ENCODE measurements at places on chromosomes 6 and 20. TPM values are rescaled to one million over a fixed set of nuclear protein-coding genes. Genes with fewer than 3 reads are reported as not detected.

CNR1 gene
- under 0.01 TPM for total RNA-seq

SLPI gene
- total RNA-seq, result 854 TPM

DDO gene
- total RNA-seq, result not detected

CD109 gene
- 27.4 TPM for total RNA-seq

POU5F1 gene
- total RNA-seq, result 1.3 TPM

KIAA0408 gene
- total RNA-seq, result not detected

PSORS1C1 gene
- total RNA-seq, result 6.3 TPM

GFRAL gene
- total RNA-seq, result not detected

SYCP2L gene
- total RNA-seq, result 0.26 TPM

ARHGAP40 gene
- 1.1 TPM for total RNA-seq

TM9SF4 gene
- total RNA-seq, result 19.0 TPM

SLC22A2 gene
- not detected for total RNA-seq

CSTF1 gene
- total RNA-seq, result 22.4 TPM

MYLK4 gene
- total RNA-seq, result 0.13 TPM

EYA4 gene
- total RNA-seq, result 9.7 TPM

SASH1 gene
- 9.0 TPM for total RNA-seq

B3GAT2 gene
- under 0.01 TPM for total RNA-seq

PACRG gene
- total RNA-seq, result under 0.01 TPM

ADGRG6 gene
- total RNA-seq, result 20.1 TPM

ADGRF1 gene
- 5.5 TPM for total RNA-seq

NKX2-4 gene
- not detected for total RNA-seq

ZNF311 gene
- total RNA-seq, result 3.8 TPM

CHRNA4 gene
- total RNA-seq, result not detected

CHMP4B gene
- total RNA-seq, result 48.5 TPM

HLA-DQB1 gene
- total RNA-seq, result not detected

SNPH gene
- total RNA-seq, result 1.8 TPM

ADTRP gene
- 17.6 TPM for total RNA-seq

RPP40 gene
- total RNA-seq, result 10.3 TPM

HMGN3 gene
- 14.2 TPM for total RNA-seq

PRDM13 gene
- total RNA-seq, result not detected

GUCA1A gene
- not detected for total RNA-seq

SIRPB2 gene
- 0.26 TPM for total RNA-seq

SDCBP2 gene
- 96.4 TPM for total RNA-seq

PRSS16 gene
- total RNA-seq, result 15.1 TPM

ZSCAN23 gene
- 2.4 TPM for total RNA-seq

SLC35F1 gene
- total RNA-seq, result not detected

DDAH2 gene
- total RNA-seq, result 14.5 TPM

SRF gene
- total RNA-seq, result 10.8 TPM

LIN28B gene
- not detected for total RNA-seq

CUTA gene
- total RNA-seq, result 37.1 TPM

MYH7B gene
- under 0.01 TPM for total RNA-seq

ZSCAN12 gene
- 6.8 TPM for total RNA-seq

KCNG1 gene
- total RNA-seq, result 91.1 TPM

SCGN gene
- not detected for total RNA-seq

BTN3A1 gene
- 3.9 TPM for total RNA-seq

VSTM2L gene
- 5.0 TPM for total RNA-seq

EGFL8 gene
- total RNA-seq, result 0.26 TPM

Data from bronchial epithelial cell (primary cell).